Posterior vena cava (tissue), 2 donors: ENCODE measurements at places on chromosomes 16 and 17. TPM values are rescaled to one million over a fixed set of nuclear protein-coding genes. Genes with fewer than 3 reads are reported as not detected.
A peak's percentile ranks its signal among the peaks of the same experiment; 100 is the strongest.

Gene SOST
- total RNA-seq = not detected

Gene ARHGDIG
- 0.97 TPM for total RNA-seq

Gene CTCF
- total RNA-seq = 27.6 TPM

Gene LHX1
- not detected for total RNA-seq

Gene OR1F1
- total RNA-seq = not detected

Gene FBXO39
- not detected for total RNA-seq

- DNase-seq = no peak
Observed at GRCh38 chr17:65797809-65798208, 236.4 kb upstream of the AXIN2 start.

GRCh38 chr17:75036643-75037268 lies 10.0 kb downstream of the ATP5PD start:
- DNase-seq = peak; percentile 96

- no peak for DNase-seq
Observed at GRCh38 chr16:30964574-30965226, 7.1 kb downstream of the SETD1A start.

DNA sequence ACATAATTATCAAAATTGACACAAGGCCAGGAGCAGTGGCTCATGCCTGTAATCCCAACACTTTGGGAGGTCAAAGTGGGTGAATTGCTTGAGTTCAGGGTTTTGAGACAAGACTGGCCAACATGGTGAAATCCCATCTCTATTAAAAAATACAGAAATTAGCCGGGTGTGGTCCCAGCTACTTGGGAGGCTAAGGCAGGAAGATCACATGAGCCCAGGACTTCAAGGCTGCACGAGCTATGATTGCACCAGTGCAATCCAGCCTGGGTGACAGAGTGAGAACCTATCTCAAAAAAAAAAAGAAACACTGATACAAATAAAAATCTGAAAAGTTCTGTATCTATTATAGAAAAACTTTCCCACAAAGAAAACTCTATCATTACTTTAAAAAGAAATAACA lies 15.5 kb downstream of the MYH10 start:
- no peak for DNase-seq

DNA sequence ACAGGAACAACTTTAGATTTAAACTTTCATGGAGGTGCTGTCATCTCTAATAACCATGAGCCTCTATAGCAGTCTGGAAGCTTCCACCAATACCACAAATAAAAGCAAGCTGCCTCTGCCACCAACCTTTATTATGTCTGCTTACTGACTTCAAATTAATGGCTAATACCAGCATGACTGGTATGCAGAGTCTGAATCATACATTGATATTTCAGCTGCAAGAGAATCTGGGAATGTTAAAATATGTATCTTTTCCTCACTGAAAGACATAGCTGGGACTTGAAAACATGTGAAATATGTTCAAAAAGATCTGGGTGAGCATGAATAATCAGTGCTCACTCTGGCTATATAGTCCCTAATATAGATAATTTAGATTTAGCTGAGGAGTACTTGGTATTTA lies 488.6 kb downstream of the CDH8 start:
- no peak for DNase-seq

DNA sequence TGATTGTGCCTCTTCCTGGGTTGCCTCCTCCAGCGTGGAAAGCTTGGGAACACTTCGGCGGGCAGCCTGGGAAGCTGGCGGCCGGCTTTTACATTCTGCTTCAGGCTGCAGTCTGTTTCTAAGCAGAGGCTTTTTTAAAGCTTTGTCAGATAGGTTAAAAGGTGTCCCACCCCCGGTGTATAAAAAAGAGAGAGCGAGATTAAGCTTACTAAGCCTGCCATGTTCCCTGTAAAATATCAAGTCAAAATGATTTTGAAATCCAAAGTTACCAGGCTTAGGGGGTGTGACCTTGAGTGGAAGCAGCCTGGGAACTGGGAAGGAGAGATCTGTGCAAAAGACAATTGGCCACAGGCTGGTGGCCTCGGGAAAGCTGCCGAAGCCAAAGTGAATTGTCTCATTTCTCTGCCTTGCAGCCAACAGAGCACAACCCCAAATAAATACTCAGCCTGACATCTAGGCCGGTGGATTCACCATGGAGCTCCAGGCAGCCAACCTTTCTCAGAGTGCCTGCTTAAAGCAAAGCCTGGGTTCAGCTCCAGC lies 254.5 kb downstream of the FTO start:
- no peak for DNase-seq

DNA sequence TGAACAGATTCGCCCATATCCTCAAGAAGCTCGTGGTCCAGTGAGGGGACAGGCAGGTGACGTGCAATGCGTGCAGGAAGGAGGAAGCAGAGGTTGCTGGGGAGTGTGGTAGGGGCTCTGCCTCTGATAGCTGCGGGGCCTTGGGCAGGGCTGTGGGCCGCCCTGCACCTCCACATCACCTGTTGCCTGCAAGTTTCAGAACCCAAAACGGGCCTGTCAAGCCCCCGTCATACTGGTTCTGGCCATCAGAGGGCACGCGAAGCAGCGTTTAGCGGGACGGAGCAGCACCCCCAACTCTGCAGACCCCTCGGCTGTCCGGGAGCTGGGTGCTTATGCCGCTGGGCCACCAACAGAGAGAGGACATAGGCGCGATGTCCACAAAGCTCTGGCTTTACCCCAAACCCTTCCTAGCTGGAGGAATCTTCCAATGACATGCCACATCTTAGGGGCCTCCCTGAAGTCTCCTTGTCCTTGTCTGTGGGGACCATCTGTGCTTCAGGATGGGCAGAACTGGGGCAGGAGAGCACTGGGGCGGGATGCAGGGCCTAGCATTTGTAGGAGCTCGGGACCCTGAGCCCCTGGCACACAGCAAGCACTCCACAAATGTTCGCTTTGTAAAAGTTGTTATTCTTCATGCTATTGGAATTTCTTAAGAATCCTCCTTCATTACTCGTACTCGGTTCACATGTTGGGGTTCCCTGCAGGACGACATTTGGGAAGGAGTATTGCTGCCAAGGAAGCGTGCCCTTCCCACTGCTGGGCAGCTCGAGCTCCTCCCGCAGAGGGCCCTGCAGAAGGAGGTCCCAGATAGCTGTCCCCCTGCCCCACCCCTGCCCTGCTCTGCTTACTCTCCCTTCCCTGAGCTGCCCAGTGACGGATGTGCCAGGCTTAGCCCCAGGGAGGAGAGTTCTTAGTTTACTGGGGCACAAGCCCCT lies 64.3 kb downstream of the CNGB1 start:
- DNase-seq = no peak

DNA sequence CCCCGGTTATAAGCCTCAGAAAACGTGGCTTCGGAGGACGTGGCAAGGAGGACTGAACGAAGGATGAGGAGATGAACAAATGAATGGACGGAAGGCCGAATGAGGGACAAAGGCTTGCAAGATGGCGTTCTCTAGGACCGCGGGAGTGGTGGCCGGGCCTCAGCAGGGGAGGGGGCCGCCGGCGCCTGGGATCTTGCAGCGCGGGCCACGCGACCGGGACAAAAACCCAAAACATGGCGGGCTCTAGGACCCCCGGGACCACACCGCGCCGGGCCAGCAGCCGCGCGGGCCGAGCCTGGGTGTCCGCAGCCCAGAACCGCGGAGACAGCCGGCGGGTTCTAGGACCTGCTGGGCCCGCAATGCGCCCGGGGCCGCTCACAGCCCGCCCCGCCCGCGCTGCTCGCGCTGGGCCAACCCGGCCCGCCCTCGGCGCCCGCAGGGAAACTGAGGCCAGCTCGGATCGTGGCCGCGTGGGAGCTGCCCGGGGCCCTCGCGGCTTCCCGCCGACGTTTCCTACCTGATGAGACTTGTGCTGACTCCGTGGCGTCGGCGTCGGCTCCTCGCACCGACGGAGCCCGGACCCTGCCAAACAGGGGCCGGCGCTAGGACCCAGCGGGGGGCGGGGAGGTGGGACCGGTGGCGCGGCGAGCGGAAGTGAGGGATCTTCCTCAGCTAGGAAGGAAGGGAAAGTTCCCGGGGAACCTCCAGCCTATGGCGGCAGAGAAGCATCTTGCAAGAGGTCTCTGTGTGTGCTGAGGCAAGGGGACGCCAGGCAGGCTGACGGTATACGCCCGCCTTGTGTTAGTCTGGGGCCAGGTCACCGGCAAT lies 684 bp downstream of the ZNF668 start:
- peak; percentile 97 for DNase-seq

DNA sequence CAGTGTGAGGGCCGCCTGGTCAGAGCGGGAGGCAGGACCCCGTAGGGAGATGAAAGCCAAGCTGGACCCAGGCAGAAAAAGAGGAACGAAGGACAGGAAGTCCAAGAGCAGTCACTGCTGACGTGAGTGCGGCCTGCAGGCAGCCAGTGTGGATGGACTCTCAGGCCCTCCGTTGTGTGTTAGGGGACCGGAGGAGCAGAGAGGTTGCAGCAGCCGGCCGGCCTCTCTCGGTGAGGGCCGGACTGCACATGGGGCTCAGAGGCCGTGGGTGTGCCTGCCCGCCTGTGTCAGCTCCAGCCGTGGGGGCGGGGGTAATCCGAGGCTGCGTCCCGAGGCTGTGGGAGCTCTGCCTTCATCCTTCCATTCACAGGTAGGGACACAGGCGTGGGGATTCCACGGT lies 67.4 kb downstream of the JPH3 start:
- DNase-seq = no peak

- no peak for DNase-seq
Observed at GRCh38 chr17:32567511-32567910, 80.7 kb downstream of the CDK5R1 start.
